CD4-positive, alpha-beta memory T cell (primary cell): ENCODE measurements at places on chromosomes 1 and 21.

- DNase-seq: no peak
These were observed 442.1 kb downstream of the PTBP2 start for GRCh38 chr1:97163591-97164275.

DNA sequence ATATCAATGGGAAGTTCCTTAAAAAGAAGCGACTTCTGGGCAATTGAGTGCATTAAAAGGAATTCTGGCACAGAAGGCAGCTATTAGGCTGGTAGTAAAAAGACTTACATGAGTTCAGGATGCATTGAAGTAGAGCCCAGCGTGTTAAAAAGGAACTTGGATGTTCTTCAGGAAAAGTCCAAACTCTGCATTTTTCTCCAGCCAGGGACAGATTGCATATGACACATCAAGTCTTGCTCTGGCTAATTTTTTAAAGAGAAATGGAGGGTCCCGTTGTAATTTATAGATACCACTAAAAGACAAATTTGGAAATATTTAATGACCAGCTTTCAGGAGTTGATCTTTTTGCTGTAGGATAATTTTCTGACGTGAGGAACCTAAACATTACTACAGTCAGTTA, 1.2 kb downstream of the TPRG1L start:
- DNase-seq: no peak

GRCh38 chr1:6960291-6960811, 175.1 kb downstream of the CAMTA1 start:
- no peak for DNase-seq

- DNase-seq: no peak
These were observed 144.4 kb upstream of the POU3F1 start for GRCh38 chr1:38190983-38191382.

GRCh38 chr1:221849110-221849509, 107.2 kb upstream of the DUSP10 start:
- no peak for DNase-seq

DNA sequence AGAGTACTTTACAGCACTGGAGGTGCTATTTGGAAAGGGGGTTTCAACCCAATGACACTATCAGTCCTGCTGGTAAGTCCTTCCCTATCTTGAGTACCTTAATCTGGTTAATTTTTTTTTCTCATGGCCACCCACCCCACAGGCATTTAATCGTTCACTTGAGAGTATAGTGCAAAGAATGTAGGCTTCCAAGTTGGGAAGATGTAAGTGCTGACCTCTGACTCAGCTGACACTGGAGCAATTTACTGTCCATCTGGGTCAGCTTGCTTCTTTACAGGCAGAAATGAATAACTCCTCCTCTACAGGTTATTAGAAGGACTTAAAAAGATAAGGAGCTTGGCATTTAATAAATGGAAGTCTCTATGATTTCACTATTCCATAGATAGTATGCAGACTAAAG, 89.6 kb downstream of the AK5 start:
- DNase-seq: no peak

DNA sequence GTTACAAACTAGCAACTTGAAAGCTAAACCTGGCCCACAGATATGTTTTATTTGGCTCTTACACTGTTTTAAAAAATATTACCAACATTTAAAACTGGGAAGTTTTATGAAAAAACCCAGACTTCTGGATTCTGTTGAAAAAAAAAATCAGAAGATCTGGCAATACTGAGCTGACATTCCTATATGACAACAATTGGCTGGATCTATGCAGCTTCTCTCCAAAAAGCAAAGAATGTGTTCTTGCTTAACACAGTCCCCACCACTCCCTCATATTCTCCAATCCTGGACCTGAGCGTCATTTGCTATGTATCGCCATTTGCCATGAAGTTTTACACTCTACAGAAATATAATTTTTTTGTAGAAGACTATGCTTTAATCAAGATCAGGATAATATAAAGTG, 859.6 kb downstream of the LTN1 start:
- no peak for DNase-seq

GRCh38 chr1:197841883-197842553, 60.4 kb upstream of the C1orf53 start:
- no peak for DNase-seq

GRCh38 chr1:243734308-243734695, 115.7 kb downstream of the AKT3 start:
- DNase-seq: no peak

DNA sequence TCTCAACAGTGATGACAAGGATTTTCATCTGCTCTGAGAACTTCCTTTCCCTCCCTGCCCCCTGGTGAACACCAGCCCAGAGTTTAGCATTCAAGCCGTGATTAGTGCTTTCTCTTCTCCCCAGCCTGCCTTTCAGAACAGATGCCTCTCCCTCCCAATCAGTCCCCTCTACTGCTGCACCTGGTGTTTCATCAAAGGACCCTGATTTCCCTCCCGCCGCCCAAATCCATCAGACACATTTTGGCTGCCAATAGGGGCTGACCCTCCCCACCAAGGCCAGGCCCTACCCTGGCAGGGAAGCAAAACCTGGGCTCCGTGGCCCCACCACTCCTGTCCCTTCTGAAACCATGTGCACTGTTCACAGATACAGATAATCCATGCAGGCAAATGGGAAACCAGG, 34.0 kb upstream of the KLHDC7A start:
- no peak for DNase-seq

DNA sequence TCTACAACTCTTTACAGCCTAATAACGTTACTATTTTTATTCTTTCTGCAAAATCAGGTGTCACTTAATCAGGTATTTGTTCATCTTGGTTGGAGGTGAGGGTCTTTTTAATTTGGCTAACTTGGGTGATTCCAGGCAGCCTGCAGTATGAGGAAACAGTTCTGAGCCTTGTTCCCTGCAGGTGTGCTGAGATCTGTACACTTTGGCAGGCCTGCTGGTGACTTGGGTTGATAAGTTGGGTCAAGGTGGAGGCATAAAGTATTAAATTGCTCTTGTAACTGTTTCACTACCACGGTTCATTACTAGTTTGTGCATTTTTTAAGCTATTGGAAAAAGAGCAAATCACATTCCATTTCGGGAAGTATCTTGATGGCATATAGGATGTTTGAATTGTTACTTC, 10.0 kb downstream of the MAP3K21 start:
- DNase-seq: no peak

GRCh38 chr1:43432171-43432860, 21.4 kb downstream of the HYI start:
- DNase-seq: no peak

DNA sequence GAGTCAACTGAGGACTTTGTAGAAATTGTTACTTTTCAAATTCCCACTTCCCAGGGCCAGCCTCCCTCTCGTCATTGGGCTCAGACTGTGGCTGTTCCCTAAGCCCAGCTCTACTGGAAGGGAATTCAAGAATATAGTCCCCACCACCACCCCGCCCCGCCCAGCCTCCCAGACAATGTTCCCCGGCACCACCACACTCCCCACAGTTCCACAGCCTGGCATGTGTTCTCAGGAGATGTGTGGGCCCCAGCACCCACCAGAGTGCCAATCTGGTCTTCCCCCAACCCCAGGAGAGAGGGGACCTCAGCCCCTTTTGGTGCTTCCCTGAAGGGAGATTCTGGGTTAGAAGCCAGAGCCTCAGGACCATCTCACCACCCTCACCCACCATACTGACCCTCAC, 120.1 kb downstream of the SYT2 start:
- no peak for DNase-seq

DNA sequence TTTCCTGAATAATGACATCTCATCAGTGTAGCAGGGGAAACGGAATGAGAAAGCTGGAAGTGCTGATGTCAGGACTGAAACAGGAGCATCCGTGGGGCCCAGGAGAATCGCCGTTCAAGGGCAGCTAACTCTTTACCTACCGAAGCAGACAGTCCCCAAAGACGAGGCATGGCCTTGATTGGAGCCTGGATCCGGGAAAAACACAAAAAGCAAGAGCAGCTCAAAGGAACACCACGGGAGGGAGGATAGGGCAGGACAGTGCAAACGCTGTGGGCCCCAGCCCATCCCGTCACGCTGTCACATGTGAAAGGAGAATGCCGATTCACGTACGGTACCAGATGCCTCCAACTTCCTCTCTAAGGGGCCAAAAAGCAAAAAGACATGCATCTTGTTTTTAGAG, 34.9 kb downstream of the WNT9A start:
- DNase-seq: no peak

DNA sequence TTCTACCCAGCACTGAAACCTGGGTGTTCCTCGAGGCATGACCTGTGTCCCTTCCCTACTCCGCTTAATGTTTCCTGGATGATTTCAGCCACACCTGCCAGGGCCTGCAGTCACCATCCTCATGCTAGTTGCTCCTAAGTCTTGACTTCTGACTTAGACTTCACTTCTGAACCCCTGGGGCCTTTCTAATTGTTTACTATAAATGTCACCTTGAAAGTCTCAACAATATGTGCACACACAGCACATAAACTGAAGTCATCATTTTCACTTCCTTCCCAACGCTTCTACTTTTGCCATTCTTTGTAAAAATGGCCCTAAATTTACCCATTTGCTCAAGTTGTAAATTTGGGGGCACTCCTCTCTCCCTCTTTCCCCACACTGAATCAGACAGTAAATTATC, 141.1 kb downstream of the DYRK1A start:
- DNase-seq: no peak

GRCh38 chr1:70979881-70980280, 67.7 kb downstream of the PTGER3 start:
- DNase-seq: no peak

GRCh38 chr1:42043182-42043581, 110.0 kb upstream of the GUCA2B start:
- no peak for DNase-seq

DNA sequence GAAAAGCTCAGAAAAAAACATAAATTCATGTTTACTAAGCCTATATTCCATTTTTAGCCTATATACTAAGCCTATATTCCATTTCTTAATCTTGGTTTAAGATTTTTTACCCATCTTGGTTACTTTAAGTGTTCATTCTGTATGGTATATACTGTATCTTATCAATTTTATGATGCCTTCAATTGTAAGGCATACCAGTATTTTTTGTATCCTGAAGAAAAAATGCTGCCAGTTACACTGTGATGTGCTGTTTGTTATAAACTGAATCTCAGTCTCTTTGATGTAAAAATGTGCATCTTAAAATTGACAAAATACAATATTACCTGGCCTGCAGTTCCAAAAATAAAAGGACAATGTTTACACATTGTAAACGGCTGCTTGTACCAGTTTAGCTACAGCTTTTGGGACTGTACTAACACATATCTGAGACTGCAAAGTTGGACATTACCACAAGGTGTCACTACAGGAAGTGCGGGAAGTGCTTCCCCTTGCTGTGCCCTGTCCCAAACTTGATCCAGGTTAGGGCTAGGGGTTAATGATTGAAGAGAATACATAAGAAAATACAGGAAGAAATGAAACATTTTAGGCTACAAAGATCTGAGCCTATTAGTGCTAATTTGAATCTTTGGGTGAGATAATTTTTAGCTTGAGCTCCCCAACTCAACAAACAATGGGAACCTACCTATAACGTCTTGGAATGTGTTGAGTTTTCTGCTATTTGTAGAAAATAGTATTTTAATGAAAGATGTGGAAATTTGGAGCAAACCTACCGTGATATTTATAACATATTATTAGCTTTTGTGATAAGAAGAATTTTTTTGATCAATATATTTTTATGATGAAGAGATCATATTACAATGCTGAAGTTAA, 108.9 kb downstream of the LBR start:
- DNase-seq: peak; percentile 41

DNA sequence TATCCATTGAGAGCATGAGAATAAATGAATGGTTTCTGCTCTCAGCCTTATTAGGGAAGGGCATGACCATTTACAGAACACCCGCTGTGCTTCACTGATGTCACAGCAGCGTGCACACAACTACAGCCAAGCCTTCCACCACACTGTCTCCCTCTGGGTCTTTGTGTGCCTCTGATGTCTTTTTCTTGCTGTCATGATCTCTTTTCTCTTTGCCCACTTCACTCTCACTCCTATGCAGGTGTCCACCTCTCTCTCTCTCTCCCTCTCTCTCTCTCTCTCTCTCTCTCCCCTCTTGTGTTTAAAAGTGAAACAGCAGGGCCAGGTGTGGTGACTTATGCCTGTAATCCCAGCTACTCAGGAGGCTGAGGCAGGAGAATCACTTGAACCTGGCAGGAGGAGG, 232.5 kb upstream of the JUN start:
- DNase-seq: no peak

- no peak for DNase-seq
These were observed 10.9 kb downstream of the YARS1 start for GRCh38 chr1:32806290-32806689.

DNA sequence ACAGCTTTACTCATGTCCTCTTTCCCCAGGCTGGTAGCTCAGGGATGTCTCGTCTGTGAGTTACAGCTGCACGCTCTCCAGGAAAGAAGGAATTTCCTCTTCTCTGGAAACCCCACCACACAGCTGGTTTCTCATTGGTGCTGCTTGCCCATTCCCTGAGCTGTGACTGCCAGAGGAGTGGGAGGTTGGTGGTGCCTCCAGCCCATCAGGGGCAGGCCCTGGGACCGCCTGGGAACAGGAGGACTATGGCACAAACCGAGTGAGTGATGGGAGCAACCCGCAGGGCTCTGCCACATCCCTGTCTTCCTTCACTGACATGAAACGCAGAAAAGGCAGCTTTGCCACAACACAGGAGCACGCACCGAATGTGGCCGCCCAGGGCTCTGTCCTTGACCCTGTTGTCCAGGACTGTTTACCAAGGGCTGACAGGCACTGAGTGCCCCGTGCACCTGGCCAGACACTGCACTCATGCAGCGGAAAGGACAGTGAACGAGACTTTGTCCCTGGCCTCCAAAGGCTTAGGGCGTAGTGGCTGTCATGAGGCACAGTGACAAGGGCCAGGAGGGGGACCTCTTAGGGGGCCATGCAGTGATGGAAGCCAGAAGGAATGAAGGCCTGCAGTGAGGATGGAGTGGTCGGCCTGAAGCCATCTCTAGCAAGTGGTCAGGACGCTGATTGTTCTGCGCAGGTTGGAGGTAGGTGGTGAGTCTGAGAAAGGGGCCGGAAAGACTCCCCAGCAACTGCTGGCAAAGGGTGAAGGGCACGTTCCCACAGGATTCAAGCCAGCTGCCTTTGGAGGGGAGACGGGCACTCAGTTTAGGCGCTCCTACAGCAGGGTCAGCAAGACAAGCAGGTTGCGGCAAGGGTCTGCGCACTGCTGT, 1.7 kb upstream of the CCNL2 start:
- no peak for DNase-seq

DNA sequence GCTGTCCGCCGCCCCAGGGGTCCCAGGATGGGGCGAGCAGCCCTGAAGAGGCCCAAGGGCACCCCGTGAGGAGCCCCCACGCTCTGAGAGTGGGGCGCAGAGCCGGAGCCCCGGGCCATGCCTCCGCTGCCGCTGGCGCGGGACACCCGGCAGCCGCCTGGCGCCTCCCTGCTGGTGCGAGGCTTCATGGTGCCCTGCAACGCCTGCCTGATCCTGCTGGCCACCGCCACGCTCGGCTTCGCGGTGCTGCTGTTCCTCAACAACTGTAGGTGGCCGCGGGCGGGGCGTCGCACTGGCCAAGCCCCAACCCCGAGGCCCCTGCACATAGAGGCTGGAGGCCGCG, 14.5 kb downstream of the AGRN start:
- DNase-seq: no peak

- DNase-seq: no peak
These were observed 18.2 kb downstream of the CEP104 start for GRCh38 chr1:3838788-3839187.

- peak; percentile 64 for DNase-seq
These were observed 186.5 kb downstream of the FASLG start for GRCh38 chr1:172845371-172845770.
